ENCODE measurements at places on chromosomes 12 and 14.

DNA sequence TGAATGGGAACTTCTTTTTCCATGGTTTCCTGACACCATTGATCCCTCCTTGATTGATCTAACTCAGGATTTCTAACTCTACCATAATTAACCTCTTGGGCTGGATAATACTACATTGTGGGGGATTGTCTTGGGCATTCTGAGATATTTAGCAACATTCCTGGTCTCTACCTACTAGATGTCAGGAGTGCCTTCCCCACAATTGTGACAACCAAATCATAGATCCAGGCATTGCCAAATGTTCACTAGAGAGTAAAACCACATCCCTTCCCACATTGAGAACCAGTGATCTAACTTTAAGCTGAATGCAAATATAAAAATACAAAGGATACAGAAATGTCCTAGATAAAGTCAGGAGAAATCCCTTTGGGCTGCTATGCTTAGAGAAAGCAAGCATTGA lies 36.9 kb upstream of the CCDC198 start:
- DNase-seq = no peak

- DNase-seq = no peak
These were observed 13.3 kb upstream of the FBXW8 start for GRCh38 chr12:116897476-116897875.

DNA sequence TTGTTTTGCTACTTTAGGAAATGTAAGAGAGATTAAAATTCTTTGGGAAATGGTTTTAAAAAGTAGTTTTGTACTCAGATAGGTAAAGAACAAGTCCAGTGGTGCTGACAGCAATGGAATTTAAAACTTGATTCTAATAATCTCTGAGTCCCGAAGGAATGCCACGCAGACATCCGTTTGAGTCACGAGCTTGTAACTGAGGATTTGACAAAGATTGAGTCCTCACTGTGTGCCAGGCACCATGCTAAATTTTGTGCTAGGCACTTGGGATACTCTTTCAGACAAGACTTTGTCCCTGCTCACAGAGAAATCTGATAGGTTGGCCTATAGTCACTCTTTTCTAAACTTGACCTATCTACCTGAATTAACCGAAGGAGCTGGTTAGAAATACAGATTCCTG lies 12.7 kb downstream of the FLRT2 start:
- DNase-seq = no peak

- peak; percentile 66 for DNase-seq
These were observed 14.2 kb downstream of the PTGER2 start for GRCh38 chr14:52328276-52328675.

GRCh38 chr12:57883700-57884099 lies 37.2 kb upstream of the CTDSP2 start:
- no peak for DNase-seq

- no peak for DNase-seq
These were observed 2.3 kb upstream of the CYP46A1 start for GRCh38 chr14:99681832-99682148.

DNA sequence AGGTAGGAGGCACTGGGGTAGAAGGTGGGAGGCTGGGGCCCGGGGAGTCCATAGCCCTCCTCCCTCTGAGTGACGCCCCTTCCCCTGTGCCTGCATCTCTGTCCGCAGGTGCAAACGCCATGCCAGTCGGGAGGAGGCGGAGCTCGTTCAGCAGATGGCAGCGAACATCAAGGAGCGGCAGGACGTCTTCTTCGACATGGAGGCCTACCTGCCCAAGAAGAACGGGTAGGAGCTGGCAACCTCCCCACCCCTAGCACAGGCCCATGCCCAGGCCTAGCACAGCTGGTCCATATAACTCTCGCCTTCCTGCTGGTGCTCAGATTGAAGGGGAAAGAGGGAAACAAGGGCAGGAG lies 35.6 kb downstream of the TMEM120B start:
- DNase-seq = no peak

- peak; percentile 53 for DNase-seq
These were observed 4.7 kb upstream of the TUBA1C start for GRCh38 chr12:49260166-49260565.

DNA sequence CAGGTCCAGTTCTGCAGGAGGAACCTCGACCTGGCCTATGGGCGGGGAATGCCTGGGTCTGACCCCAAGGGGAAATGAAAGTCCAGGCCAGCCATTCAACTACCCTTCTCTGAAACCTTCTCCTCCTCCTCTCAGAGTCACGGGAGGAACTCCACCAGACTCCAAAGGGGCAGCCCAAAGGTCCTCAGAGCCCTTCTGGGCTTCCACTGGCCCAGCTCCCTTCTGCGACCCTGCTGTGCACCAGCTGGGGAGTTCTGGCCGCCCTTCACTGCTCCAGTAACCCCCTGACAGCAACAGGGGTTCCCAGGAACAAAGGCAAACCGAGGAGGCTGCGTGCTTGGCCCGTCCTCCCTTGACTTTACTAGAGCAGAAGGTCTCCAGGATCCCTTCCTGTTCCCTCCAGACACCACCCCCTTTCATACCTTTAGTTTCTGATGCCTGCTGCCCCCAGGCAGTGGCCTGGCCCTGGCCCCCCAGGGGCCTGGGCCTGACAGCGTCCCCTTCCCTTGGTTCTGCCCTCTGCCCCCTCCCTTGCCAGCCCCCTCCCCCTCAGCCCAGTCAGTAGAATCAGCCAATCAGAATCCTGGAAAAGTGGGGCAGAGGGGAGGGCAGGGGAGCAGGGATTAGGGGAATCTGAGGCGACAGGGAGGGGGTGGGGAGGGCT lies 850 bp upstream of the ZNF385A start:
- DNase-seq = peak; percentile 89

DNA sequence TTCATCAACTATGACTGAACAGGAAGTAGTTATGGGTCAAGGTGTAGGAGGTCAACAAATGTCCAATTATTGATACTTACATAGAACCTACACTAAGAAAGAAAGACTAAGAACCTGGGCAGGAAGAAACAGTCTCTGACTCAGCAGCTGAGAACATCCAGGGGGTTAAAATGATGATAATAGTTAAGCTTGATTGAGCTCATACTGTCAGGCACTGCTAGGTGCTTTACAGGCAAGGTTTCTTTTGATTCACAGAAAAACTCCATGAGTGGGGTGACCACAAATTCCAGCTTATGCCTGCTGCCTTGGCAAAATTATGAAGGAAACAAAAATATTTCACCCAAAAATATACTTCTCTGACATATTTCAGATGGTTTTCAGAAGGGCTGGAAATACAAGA lies 75.0 kb downstream of the ACADS start:
- no peak for DNase-seq

DNA sequence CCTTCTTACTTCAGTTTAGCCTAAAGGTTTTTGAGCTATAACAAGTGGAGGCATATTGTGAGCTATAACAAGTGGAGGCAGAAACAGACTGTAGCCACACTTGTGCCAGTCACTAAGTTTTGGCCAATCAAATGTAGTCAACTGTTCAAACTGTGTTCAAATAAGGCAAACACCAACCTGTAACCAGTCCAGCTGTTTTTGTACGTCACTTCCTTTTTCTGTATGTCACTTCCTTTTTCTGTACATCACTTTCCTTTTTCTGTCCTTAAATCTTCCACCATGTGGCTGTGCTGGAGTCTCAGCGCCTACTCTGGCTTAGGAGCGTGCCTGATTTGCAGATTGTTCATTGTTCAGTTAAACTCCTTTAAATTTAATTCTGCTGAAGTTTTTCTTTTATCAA lies 79.7 kb downstream of the FUT8 start:
- DNase-seq = peak; percentile 4

GRCh38 chr12:83807871-83808270 lies 1104.7 kb downstream of the SLC6A15 start:
- no peak for DNase-seq

DNA sequence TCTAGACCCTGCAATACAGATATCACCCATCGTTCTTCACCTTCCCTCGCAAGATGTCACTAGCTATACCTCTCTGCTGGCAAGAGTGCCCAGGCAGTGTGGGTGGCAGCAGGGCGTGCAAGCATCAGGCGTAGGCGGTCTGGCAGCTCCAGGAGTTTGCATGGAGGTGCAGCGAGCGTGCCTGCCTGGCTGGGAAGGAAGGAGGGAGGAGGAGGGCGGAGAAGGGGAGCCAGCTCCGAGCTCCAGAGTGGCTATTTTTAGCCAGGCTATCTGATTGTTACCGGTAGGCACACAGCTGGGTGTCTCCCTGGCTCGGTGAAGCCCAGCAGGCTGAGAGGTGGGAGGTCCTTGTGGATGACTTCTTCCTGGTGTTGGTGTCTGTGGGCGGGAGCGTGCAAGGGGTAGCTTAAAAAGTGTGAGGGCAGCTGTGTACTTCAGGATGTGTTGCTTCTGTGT lies 6.2 kb downstream of the FOXJ2 start:
- DNase-seq = peak; percentile 6

- DNase-seq = no peak
These were observed 6.6 kb downstream of the CAPRIN2 start for GRCh38 chr12:30748147-30748546.

GRCh38 chr12:2463719-2464118 lies 331.1 kb upstream of the FKBP4 start:
- DNase-seq = no peak

DNA sequence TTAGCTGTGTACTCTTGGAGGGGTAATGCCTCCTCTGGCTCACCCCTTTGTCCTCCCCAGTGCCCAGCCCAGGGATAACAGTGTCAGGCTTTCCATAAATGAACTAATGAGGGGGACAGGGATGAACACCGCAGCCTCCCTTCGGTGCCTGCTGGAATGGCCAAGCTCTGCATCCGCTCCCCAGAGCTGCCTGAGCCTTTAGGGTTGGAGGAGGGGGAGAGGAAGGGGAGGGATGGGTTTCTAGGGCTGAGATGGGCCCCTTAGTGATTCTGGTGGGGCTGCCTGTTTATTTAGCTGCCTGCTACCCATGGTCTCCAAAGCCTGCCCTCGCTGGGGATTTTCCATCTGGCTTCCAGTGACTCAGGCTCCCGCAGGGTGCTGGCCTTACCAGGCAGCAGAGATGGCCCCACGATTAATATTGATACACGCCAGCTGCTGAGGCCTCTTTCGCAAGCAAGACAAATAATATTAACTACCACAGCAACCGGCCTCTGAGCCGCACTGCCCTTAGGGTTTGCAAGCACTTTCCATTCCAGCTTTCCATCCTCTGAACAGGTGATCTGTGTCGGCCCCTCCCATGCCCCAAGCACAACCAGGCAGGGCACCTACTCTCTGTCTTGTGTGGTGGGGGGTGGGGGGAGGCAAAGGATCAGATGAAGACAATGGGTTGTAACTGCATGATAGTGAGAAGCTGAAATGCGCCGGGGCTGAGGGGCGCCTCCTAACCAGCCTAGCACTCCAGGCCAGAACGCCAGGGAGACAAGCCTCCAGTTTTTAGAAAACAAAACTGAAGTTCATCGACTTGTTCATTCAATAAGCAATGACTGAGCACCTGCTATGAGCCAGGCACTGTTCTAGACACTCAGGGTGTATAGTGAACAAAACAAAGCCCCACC lies 56.7 kb downstream of the C14orf132 start:
- DNase-seq = no peak

- DNase-seq = no peak
These were observed 65.6 kb upstream of the DICER1 start for GRCh38 chr14:95222870-95223398.

GRCh38 chr12:122081697-122082221 lies 3.2 kb downstream of the MLXIP start:
- peak; percentile 78 for DNase-seq

GRCh38 chr12:40980427-40980961 lies 207.6 kb upstream of the PDZRN4 start:
- no peak for DNase-seq

DNA sequence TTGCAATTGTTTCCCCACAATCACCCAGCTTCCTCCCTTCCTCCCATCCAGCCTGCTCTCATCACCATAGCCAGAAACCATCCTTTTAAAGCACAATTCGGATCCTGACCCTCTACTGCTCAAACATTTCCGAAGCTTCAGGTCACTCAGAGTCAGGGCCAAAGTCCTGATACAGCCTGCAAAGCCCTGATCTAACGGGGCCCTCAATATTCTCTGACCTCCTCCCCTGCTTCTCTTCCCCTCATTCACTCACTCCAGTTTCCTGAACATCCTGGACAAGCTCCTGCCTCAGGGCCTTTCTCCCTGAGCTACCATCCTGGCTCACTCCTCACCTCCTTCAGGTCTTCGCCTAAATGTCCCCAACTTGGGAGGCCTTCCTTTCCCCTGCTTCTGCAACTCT lies 46.1 kb downstream of the PITPNM2 start:
- DNase-seq = no peak

- no peak for DNase-seq
These were observed 3.0 kb upstream of the PIGH start for GRCh38 chr14:67602995-67603545.

DNA sequence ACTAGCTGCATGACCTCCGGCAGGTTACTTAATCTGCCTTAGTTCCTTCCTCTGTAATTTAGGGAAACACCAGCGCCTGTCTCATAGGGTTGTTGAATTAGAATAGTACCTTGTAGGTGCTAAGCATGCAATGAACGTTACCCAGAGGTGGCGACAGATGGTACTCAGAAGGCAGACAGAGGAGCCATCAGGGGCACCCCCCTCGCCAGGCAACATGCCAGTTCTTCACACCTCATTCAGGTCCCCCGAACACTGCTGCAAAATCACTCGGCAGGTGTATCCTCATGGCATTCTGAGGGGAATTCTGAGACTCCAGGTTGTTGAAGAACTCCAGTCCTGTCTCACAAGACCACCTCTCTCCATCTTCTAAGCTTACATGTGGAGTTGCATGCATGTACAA lies 10.1 kb downstream of the ISM2 start:
- no peak for DNase-seq

GRCh38 chr12:98743362-98743953 lies 98.4 kb downstream of the APAF1 start:
- DNase-seq = peak; percentile 38

GRCh38 chr14:72779679-72780078 lies 114.2 kb downstream of the DPF3 start:
- no peak for DNase-seq

DNA sequence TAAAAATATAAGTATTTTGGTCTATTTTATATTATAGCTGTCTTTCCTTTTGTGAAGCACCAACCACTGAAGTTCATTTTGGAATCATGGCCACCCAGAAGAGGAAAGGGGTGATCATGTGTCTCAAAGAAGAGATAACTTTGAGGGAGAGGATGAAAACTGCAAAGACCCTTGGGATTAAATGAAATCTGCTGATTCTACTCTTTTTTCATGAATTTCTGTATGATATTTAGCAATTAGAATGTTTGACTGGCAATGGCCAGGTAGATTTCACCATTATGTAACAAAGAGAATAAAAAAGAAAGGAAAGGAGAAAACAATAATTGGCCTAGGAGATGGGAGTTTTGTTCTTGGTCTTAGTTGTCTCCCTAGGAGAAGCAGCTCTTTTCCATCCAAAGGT lies 350.8 kb downstream of the EMP1 start:
- DNase-seq = no peak

DNA sequence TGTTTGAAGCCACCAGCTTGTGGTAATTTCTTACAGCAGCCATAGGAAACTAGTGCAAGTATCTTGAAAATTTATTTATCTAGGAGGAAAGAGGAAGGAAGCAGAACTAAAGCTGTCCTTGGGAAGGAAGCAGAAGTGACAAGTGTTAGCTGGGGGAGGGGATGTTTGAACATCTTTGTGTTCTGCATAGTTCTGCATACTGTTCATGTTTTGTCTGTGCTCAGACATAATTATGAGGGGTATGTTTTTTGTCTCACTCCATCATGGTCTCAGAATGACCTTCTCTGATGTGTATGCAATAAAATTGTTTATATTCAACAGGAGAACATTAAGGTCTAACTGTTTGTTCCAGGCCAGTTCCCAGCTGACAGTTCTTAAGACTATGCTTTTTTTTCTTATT lies 606.5 kb downstream of the GALC start:
- DNase-seq = no peak

GRCh38 chr12:130872179-130873096 lies 572 bp downstream of the RAN start:
- peak; percentile 55 for DNase-seq
